ENCODE measurements at places on chromosomes 11 and 22.

- DNase-seq = no peak
Observed at GRCh38 chr11:47948137-47948536, 32.2 kb upstream of the PTPRJ start.

DNA sequence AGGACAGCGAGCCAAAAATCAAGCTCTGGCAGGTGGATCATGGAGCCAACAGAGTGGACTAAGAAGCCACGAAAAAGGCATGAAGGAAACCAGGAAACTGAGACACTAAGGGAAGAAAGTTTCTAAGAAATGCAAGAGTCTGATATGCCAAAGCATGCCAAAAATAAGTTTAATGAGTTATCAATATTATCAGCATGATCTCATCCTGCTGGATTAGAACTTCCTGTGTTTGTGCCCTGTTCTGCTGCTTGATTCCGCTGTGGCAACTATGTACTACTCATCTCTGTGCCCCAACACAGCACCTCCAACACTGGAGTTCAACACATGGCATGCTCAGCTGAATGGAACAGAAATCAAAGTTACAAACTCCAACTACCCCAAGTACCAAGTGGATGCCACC, 10.8 kb downstream of the SNX19 start:
- DNase-seq = no peak

GRCh38 chr11:129937592-129938238, 42.3 kb upstream of the NFRKB start:
- DNase-seq = no peak

GRCh38 chr11:31968461-31969358, 122.2 kb upstream of the RCN1 start:
- DNase-seq = no peak

- no peak for DNase-seq
Observed at GRCh38 chr22:23204541-23205157, 24.3 kb downstream of the BCR start.

DNA sequence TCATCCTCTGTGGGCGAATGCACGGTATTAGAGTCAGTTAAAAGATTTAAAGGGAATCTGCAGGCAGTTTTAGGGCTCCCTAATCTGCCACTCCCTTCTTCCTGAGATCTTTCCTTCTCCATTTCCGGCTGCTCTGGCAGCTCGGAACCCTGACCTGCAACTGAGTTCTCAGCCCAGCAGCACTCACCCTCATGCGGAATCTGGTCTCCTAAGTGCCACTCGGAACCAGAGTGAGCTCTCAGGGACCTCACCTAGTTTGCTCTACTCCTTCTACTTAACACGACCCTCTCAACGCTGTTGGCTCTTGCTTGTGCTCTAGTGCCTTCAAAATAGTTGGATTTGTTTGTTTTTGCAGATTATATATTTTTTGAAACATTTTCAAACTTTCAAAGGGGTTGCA, 19.3 kb upstream of the IL10RA start:
- no peak for DNase-seq

GRCh38 chr22:40432625-40433024, 62.2 kb downstream of the SGSM3 start:
- no peak for DNase-seq

DNA sequence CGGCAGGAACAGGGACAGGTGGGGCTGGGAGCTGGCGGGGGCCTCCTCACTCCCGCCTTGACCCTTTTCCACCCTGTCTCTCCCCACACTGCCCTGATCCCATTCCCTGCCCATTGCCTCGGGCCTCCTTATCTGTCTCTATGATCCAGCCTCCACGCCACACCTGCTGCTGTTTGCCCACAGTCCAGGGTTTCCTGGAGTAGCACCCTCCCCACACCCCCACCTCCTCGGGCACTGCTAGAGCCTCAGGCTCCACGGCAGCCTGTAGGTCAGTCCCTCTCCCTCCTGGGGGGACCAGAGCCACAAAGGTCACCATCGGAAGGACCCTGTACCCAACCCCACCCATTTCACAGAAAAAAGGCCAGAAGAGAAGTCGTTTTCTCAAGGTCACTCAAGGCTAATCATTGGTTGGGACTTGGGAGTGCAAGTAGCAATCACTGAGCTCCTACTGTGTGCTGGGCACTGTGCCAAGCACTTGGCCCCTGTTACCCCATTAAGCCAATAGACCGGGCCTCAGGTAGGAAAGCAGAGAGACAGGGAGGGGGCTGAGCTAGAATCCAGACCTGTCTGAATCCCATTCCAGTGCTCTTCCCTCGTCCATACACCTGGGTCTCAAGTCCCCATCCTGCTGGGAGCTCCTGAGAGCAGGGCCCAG, 71.8 kb downstream of the PDE2A start:
- DNase-seq = no peak

DNA sequence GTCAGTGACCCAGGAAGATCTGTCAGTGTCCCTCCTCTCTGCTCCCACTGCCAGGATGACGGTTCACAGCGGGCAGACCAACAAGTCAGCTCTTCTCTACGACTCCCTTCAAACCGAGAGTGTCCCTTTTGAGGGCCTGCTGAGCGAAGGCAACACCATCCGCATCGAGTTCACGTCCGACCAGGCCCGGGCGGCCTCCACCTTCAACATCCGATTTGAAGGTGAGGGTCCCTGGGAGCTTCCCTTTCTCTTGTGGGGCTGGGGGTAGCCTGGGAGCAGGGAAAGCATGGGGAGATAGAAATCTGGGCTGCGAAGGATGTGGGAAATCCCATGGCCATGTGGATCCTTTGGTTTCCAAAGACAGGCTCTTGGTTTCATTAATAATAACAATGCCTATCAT, 118.4 kb upstream of the ASPHD2 start:
- DNase-seq = no peak

- no peak for DNase-seq
Observed at GRCh38 chr11:109864834-109865547, 228.2 kb upstream of the ZC3H12C start.

DNA sequence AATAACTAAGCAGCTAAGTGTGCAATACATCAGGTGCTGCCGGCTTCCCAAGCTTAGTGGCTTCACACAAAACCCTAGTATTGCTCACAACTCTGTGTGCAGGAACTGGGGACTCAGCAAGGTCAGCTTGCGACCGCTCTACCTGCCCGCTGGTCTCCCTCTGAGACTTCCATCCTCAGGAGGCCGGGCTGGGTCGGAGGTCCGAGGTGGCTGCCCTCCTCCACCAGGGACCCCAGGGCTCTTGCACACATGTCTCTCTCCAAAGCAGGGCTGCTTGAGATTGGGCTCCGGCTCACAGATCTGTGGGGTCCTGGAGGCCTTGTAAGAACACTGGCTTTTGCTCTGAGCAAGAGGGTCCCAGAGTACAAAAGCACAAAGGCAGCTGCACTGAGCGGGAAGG, 25.4 kb upstream of the FGF19 start:
- no peak for DNase-seq

- DNase-seq = no peak
Observed at GRCh38 chr22:30864441-30865420, 103.8 kb downstream of the MORC2 start.

- peak; percentile 41 for DNase-seq
Observed at GRCh38 chr22:46758867-46759290, 3.6 kb upstream of the TBC1D22A start.

DNA sequence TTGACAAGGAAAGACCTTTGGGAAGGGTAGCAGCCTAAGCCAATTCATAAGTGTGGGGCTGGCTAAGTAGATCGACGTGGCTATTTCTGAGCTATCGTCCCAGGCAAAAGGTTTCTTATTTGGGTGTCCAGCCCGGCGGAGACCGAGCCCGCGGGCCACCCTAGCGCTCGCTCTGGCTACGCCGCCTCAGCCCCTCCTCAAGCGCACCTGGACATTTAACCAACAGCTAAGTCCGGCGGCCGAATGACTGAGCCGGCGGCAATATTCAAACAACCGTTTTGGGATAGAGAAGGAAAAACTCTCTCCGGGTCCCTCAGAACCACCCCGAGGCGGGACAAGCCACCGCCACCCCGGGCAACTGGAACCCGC, 457 bp downstream of the RNF141 start:
- no peak for DNase-seq

DNA sequence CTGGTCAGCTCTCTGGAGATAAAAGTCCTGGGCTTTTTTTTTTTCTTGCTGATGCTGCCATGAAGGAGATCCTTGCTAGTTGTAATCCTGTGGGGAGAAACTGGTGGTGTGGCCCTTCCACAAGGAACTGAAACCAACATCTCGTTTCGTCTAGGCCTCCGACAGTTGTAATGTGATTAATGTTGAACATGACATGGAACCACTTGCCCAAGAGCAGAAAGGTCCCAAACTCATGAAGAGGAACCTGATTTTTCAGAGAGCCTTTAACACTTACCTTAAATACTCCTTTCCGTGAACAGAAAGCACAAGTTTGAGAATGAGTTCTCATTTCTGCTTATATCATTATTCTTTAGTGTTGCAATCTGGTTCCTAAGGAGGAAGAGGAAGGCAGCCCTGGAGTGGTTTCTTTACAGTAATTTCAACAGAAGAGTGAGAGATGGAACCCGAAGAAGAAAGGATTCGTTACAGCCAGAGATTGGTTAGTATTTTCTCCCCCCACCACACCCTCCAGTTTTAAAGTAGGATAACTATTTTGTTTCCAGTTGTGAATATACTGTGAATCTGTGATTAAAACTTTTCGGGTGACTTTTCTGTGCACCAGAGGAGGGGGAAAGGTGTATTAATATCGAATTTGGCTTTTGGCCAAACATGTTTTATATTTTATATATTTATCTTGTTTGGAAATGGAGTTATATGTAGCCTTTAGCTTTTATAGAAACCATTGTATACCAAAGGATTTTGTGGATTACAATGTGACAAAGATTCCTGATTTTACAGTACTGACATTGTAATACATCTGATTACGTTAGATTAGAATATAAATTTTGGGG, 2.0 kb downstream of the KDM2A start:
- DNase-seq = no peak

GRCh38 chr11:132042296-132042695, 671.9 kb downstream of the NTM start:
- no peak for DNase-seq

DNA sequence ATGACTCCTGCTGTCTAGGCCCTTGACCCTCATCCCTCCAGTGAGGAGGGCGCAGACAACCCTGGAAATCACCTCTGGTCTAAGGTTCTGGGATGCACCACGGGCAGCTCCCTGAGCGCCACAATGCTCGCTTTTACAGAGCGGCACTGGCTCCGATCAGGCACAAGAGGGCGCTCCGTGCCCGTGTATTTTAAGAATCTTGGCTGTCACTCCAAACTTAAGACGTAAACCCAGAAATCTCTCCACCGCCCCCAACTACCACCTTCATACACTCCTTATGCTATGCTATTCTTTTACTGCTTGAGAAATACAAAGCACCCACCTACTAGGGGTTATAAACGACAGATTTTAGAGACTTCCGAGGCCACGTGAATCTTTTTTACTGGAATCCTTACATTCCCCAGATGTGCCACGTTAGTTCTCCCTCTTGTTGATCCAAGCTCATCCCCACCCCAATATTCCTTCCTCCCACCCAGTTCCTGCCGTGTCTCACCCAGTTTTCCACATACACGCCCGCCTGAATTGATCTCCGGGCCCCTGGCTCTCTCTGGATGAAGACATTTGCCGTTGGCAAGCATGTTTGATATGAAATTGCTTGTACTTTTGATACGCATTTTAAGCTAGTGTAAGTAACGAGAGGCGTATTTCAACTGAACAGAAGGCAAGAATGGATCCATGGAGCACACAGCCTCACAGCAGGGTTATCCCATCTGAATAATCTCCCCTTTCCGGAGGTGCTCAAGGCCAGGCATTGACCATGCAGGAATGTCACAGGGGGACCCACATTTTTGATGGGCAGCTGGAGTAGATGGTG, 453.5 kb downstream of the OPCML start:
- no peak for DNase-seq

GRCh38 chr11:71495286-71496230, 31.5 kb upstream of the KRTAP5-7 start:
- DNase-seq = no peak

Measured in stimulated activated CD4-positive, alpha-beta T cell treated with anti-CD3 and anti-CD28 coated beads, TNF-alpha, amount 100 ng/mL, for 4 hours (primary cell).